ENCODE measurements at places on chromosomes 7 and 10.

DNA sequence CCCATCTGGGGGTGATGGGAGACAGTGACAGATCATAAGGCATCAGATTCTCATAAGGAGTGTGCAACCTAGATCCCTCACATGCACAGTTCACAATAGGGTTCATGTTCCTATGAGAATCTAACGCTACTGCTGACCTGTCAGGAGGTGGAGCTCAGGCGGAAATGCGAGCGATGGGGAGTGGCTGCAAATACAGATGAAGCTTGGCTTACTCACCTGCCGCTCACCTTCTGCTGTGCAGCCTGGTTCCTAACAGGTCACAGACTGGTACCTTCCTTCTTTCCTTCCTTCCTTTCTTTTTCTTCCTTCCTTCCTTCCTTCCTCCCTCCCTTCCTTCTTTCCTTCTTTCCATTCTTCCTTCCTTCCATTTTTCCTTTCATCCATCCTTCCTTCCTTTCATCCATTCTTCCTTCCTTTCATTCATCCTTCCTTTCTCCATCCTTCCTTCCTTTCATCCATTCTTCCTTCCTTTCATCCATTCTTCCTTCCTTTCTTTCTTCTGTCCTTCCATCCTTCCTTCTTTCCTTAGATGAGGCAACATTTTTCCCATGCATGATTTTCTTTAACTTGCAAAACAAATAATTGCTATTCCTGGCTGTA is 370.0 kb upstream of the AUTS2 start:
- DNase-seq: no peak

GRCh38 chr10:4663162-4663992 is 162.6 kb upstream of the AKR1E2 start:
- DNase-seq: no peak

DNA sequence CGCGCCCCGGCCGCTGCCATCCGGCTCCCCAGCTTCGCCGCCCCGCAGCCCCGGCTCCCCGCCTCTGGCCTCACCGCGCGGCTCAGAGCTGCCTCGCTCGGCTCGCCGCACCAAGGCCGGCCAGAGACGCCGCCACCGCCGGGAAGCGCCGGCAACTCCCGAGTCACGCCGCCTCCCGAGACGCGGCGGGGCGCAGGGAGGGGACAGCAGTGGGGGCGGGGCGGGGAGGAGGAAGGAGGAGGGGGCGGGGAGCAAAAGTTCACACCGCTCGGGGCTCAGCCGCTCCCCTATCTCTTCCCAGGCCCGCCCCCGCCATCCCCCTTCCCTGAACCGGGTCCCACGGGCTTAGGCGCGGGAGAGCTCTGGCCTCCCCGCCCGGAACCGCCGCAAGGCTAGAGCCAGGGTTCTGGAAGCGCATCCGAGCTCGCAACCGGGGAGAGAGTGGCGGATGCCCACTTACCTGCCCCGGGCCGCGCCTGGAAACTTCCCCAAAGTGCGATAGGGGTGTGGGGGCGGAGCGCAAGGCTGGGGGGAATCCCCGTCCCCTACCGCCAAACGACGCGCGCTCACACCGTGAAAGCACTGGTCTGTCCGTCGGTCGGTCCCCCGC is 1.0 kb downstream of the CHST15 start:
- DNase-seq: no peak

DNA sequence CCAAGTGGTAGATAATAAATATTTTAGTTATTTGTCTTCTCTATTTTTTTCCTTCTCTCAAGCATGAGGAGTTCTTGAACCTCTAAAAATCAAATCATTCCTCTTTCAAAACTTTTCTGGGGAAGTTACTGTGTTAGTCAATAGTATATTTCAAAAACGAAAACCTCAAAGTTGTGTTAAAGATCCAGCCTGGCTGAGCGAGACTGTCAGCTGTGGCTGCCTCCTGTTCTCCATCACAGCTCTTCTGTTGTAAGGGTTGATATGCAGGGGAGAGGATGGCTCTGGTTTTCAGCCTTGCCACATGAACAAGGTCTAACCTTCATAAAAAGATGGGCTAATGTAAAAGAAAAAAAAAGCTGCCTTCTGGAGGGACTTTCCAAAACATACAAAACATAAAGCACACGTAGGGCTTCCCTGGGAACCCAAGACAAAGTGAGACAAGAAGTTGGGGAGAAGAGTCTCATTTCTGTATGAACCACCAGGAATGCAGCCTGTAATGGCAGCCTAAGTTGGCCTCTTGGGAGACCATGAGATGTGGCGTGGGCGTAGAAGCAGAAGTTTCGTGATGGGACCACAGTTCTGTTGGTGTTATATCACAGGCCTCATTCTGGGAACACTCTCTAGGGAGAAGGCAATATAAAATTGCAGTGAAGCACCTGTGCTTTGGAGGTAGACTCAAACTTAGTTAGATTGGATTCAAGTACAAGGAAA is 77.9 kb upstream of the FHIP2A start:
- no peak for DNase-seq

DNA sequence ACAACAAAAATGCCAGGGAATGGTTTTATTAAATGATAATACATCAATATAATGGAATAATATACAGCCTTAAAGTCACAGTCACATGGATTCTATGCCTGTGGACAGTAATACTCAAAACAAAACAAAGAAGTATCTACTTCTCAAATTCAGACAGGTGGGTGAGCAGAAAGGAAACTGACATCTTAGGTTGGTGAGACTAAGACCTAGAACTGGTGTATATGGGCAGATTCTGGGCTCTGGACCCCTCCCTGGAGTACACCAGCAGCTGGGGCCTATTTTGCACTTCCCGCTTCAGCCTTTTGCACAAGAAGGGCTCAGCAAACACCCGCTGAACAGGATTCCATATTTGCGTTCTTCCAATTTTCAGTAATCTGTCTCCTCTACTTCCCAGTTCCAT is 5.4 kb upstream of the FIS1 start:
- DNase-seq: no peak

- no peak for DNase-seq
These were observed 27.7 kb upstream of the PDCD4 start for GRCh38 chr10:110843796-110844616.

- DNase-seq: no peak
These were observed 299.2 kb upstream of the ETV1 start for GRCh38 chr7:14288701-14289100.

Measured in posterior cingulate gyrus (tissue), 11 donors.